Hematopoietic multipotent progenitor cell treated with erythropoietin and hydrocortisone succinate and interleukin-3 and kit ligand, for 6 days (in vitro differentiated cells): ENCODE measurements at places on chromosomes 12 and 14.

- peak; percentile 44 for DNase-seq
Observed at GRCh38 chr12:79997096-79997791, 62.3 kb upstream of the PPP1R12A start.

DNA sequence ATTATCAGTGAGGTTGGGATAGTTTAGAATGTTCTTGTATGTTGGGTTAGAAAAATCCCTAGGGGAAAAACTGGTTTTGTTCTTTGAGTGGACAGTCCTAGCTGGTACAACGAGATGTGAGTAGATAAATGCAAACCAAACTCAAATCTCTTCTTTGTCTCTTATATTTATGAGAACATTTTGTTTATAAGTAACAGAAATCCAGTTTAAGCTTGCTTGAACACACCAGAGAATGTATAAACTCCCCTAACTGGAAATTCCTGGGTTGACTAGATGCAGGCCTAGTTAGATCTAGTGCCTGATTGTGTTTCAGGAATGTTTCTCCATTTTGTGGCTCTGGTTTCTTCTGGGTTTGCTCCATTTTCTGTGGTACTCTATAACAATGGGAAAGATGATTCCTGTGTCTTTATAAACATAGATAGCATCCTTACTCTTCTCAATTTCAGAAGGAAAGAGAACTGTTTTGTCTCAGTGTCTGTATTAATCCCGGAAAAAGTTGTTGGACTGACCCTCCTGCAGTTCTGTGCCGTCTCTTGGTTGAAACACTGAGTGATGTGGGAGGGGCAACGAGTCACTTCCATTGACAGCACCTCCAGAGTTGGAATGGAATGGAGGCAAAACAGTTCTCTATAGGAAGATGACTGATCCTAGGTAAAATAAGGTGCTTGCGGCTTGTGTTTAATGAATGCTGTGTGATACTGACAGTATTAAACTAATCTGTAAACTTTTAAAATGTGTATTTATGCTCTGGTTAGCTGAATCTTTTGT is 244.8 kb downstream of the TMTC2 start:
- no peak for DNase-seq

GRCh38 chr12:53005215-53005985 is 856 bp upstream of the EIF4B start:
- DNase-seq = no peak

DNA sequence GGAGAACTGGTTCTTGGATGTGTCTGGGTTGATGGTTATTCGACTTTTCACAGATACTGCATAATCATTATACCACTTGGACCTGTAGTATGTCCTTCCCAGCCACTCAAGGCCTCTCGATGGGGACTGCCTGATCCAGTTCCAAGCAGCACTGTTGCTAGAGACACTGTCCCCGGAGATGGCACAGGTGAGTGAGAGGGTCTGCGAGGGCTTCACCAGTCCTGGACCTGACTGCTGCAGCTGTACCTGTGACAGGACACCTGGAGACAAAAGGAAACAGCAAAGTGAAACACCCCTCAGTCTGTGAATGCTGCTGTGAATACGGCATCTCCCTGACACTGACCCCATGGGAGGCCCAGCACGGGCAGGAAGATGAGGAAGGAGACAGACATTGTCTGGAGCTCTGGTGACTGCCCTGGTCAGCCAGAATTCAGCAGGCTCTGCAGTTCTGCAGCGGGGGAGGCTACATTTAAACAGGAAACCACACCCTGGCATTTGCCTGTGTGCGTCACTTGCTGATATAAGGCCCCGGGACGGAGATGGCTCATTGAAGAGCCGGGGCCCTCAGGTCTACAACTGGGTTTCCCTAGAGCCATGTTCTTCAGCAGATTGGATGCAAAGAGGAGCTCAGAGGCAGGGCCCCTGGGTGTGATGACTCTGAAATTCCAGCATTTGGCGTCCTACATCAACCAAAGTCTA is 413.6 kb downstream of the TMEM121 start:
- DNase-seq = peak; percentile 80

DNA sequence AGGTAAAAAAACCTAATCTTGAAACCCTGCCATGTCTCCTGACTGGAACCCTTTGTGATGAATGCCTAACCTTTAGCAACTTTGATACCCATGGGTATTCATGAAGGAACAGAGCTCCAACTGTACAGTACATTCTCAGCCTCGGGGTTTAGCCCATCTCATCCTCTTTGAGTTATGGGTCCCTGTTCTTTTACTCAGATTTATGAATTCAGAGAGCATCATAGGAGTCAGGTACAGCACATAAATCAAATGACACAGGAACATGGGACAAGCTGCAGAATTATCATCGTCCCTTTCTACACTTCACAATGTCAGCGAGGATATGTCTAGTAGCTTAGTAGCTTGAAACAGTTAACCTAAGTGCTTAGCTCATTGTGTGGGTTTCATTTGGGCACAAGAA is 527.4 kb downstream of the NOVA1 start:
- no peak for DNase-seq

DNA sequence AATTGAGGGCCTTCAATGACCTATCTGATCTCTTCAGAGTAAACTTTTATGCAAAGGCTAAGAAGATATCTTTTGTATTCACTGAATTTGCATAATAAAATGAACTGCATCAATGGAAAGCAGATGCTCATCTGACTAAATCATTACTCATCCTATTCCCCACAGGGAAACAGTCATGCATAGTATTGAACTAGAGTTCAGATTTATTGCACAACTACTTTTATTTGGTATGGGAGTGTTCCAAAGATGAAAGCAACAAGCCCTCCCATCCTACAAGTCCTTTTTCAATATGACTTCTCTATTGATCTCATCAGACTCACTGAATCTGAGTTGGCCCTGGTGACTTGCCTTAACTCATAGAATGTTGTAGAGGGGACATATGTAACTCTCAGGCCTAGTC is 159.8 kb downstream of the KITLG start:
- DNase-seq = no peak

DNA sequence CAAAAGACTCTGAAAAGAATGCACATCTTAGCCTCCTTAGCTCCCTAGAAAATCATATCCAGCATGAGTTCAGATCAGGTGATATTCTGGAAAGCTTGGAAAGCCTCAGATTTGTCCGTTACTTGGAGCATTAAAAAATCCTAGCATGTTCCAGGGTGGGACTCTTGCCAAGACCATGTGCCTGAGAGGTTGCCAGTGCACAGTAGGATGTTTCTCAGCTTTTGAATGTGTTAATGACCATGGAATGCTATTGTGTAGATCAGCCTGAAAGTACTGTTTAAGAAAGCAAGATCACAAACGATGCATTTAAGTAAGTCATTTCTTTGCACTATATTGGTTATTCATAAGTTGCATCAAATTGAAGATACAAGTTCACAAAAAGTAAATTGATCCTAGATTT is 230.5 kb downstream of the ETNK1 start:
- no peak for DNase-seq

DNA sequence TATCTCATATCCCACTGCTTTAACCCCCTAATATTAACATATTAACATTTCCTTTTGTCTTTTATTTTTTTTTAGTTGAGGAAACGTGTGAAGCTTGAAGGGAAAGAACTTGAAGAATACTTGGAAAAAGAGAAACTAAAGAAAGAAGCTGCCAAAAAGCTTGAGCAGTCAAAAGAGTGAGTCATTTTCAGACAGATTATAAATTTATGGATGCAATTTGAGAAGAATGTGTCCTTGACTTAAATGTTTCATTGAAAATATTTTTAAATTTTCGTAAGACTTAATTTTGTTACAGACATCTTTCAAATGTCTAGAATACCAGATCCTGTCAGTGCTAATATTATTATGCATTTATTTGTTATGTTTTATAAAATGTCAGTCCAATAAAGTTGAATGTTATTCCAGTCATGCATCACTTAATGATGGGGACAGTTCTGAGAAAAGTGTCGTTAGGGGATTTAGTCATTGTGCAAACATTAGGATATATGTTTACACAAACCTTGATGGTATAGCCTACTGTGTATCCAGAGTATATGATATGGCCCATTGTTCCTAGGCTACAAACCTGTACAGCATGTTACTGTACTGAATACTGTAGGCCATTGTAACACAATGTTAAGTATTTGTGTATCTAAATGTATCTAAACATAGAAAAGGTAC is 32.6 kb downstream of the CPSF2 start:
- DNase-seq = no peak

DNA sequence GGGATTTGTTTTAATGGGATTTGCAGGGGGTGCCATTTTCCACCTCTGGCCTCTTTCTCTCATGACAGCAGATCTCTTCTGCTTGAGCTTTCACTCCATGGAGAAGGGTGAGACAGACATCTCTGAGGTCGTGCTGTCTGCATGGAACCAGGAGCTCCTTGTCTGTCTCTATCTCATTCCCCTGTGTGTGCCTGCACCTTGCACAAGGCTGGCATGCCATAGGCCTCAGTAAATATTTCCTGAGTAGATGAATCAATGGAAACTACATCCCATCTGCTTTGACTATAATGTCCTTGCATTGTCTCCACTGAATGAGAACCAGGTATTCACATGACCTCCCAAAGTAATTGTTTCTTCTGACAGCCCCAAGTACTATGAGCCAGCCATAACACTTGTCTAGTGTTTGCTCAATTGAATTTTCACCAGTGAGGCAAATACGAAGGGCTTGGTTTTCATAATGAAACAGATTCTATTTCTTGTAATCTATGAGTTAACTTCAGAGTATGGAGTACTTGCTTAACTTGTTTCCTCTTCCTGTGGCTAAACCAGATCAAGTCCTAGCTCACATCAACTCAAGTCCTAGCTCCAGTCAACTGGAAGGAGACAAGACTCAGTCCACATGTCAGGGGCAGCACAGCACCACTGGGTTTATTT is 32.3 kb downstream of the KCNK13 start:
- DNase-seq = no peak

DNA sequence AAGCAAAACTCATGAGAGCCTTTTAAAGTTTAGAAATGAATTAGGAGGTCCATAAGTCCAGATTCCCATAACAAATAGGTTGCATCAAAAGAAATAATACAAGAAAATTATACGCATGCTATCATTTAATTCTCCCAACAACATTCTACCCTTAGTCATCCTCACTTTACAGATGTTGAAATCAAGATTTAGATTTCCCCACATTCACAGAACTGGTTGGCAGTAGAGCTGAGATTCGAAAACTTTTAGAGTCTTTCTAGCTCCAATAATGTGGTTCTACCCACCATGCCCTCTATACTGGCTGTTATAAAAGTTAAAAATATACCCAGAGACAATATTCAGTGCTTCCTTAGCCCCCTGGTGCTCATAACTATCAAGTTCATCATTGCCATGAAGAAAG is 56.6 kb upstream of the METAP2 start:
- DNase-seq = no peak

DNA sequence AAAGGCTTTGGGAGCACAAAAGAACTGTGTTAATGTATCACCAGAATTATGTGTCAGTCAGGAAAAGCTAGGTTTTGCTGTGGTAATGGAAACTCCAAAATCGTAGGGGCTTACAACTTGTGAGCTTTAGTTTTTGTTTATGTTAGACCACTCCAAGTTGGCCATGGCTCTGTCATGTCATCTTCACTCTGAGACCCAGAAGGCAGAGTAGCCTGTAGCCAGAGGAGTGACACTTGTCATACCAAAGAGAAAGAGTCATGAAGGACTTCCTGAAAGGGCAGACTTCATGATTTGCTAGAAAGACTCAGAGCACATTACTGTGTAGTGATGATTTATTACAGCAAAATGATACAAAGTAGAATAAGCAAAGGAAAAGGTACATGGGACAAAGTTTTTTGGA is 133.6 kb upstream of the SSTR1 start:
- no peak for DNase-seq

- no peak for DNase-seq
Observed at GRCh38 chr14:101064121-101064661, 160.7 kb upstream of the RTL1 start.

GRCh38 chr14:74941676-74942097 is 13.7 kb downstream of the PGF start:
- DNase-seq = peak; percentile 83

DNA sequence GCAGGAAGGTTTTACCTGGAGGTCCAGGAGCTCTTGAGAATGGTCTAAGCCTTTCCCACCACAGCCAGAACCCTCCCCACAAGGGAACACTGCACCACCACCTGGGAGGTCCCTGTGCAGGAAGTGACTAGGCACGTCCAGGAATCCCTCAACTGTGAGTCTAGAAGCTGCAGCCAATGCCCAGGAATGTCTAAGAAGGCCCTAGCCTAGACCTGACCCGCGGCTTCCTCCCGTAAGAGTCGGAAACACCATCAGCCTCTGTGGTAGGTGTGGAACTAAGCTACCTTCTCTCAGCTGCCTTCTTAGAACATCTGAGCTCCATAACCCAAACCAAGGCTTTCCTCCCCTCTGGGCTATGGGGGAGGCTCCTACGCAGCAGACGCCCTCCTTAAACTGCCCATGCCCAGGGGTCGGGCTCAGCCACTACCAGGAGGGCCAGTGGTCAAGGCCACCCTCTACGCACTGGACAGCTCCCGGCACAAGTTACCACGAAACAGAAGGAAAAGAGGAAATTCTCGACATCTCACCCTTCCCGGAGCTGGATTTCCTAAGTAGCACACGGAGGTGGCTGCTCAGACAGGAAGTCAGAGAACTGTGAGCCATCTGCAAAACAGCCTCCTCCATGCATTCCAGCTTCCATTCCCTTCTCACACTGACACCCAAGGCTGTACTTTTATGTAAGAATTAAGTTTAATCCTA is 25.5 kb downstream of the ZFYVE21 start:
- DNase-seq = no peak

DNA sequence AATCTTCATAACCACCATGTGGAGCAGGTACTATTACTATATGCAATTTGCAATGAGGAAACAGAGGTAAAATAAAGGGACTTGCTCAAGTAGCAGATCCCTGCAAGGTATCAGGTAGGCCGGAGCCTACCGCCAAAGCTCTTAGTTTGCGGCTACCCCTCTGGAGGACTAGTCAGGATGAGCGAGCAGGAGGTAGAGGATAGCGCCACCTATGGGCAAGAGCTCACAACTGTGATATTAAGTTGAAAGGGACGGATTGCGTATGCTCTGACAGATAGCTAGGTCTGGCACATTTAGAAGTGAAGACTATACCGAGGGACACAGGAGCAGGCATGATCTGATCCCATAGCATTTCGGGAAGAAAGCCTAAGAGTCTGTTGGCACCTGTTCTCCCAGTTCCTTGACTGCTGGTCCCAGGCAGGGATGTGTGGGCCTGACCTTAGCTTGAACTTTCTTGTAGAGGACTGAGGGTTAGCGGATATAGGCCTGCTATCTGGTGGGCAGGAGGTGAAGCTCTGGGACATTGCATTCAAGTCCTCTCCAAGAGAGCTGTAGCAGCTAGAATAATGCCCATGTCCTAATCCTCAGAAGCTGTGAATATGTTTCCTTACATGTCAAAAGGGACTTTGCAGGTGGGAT is 48.0 kb downstream of the SLC17A8 start:
- DNase-seq = peak; percentile 69

GRCh38 chr14:20428010-20428365 is 8.0 kb downstream of the KLHL33 start:
- no peak for DNase-seq

- no peak for DNase-seq
Observed at GRCh38 chr14:103685276-103686211, 29.7 kb downstream of the XRCC3 start.

DNA sequence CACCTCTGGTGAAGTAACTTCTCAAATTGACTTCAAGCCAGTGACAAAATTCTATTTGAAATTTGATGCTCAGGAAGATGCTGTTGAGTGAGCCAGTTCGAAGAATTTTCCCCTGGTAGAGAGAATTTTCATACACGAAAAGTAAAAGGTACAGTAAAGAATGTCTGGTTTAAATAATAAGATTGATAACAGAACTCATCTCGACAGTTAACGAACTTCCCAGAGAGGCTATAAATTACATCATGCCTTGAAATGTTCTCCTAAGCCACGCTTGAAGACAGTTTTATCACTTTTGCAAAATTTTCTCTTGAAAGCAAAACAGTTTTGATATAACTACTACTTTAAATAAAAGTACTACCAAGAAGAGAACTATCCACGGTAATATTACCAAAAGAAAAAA is 14.4 kb upstream of the OR11G2 start:
- no peak for DNase-seq
